Breast epithelium (tissue), 4 donors: ENCODE measurements at places on chromosomes 11 and 22. TPM values are rescaled to one million over a fixed set of nuclear protein-coding genes. Genes with fewer than 3 reads are reported as not detected.

DNA sequence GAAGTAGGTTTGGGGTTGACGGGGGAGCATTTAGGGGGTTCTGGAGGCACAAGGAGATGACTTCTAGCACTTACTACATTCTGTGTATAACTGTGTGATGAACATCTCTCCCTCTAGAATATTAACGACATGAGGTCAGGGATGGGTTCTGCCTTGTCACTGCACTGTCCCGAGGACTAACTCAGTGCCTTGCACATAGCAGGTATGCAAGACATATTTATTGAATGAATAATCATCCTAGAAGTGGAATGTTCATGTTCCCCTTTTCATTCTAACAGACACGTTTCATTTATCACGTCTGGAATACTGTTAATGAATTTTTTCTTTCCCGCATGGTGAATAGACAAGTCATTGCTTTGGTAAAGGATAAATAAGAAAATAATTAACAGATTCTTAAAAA lies 12.6 kb downstream of the SYT13 start:
- H3K4me3 ChIP-seq = no peak overlapping the region
- no peaks in the 10 kb centered on the region for H3K36me3 ChIP-seq
- H3K4me1 ChIP-seq = no peaks in the 10 kb centered on the region
- DNase-seq = no peak
- no peaks in the 10 kb centered on the region for H3K27me3 ChIP-seq

The OR51E2 gene
- total RNA-seq = not detected

The MS4A3 gene
- total RNA-seq = not detected

- H3K27me3 ChIP-seq = no peaks in the 10 kb centered on the region
- H3K36me3 ChIP-seq = no peaks in the 10 kb centered on the region
- peak overlapping the region; percentile 98 for H3K4me3 ChIP-seq
- peak overlapping the region; percentile 99 for H3K27ac ChIP-seq
These were observed 1.2 kb upstream of the AHNAK start for GRCh38 chr11:62547691-62548281.

DNA sequence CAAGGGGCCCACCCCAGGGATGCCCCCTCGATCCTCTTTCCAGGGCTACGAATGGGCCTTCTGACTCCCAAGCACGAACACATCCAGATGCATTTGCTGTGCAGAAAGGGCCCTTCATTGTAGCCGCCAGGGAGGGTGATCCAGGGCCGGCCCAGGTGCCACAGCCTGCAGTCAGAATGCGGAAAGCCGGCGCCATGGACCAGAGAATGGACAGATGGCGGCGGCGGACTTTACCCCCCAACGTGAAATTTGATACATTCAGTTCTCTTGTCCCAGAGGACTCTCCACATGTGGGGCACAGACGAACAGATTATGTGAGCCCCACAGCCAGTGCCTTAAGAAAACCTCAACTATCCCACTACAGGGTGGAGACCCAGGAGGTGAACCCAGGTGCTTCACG lies 87.2 kb downstream of the KIAA1671 start:
- H3K27ac ChIP-seq = no peak overlapping the region
- no peak overlapping the region for H3K4me3 ChIP-seq
- H3K27me3 ChIP-seq = no peaks in the 10 kb centered on the region
- no peaks in the 10 kb centered on the region for H3K4me1 ChIP-seq

The OR6T1 gene
- total RNA-seq = not detected

- no peaks in the 10 kb centered on the region for H3K4me1 ChIP-seq
- H3K27ac ChIP-seq = no peak within 1 kb of the TSS
- no peak for DNase-seq
- H3K36me3 ChIP-seq = no peaks in the 10 kb centered on the region
- H3K4me3 ChIP-seq = no peak within 1 kb of the TSS
These were observed at the start of gene KCNJ1 for GRCh38 chr11:128867277-128867676. KCNJ1 (minus strand) TSS chr11:128867296; CDS start chr11:128840243, 27,053 bp downstream.

DNA sequence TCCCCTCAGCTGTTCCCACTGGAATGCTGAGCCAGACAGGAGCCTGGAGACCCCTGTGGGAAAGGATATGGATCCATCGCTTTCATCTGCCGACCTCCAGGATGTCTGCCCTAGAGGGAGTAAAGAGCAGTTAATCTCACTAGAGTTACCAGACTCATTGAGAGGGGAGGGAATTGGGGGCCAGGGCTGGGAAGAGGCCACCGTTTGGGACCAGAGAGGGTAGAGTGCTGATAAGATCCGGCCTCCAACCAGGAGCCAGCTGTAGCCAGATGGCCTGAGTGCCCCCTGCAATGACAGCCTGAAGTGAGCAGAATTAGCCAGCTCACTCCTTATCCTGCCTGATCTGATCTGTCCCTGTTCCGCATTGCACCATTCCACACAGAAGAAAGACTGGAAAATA lies 3.7 kb upstream of the APLNR start:
- no peaks in the 10 kb centered on the region for H3K36me3 ChIP-seq
- no peak overlapping the region for H3K4me3 ChIP-seq
- no peaks in the 10 kb centered on the region for H3K4me1 ChIP-seq
- H3K27ac ChIP-seq = no peak overlapping the region
- H3K27me3 ChIP-seq = no peaks in the 10 kb centered on the region

DNA sequence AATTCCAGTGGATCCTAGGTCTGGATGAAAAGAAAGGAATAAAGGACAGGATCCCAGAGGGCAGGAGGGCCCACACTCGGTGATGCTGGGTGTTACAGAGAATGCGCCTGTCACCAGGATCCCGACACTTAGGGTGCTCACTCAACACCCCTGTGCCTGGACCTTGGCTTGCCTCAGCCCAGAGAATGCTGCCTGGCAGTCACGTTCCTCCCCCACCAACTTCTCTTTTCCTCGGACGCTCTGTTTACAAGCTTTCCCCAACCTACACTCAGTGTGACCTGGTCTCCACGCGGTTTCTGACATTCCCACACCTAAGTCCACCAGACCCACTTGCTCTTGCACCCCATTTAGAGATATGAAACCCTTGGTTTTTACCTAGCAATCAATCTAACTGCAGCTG lies 38.0 kb upstream of the ETS1 start:
- H3K4me1 ChIP-seq = no peaks in the 10 kb centered on the region
- no peak overlapping the region for H3K27ac ChIP-seq
- H3K27me3 ChIP-seq = no peaks in the 10 kb centered on the region
- H3K4me3 ChIP-seq = no peak overlapping the region
- DNase-seq = no peak

DNA sequence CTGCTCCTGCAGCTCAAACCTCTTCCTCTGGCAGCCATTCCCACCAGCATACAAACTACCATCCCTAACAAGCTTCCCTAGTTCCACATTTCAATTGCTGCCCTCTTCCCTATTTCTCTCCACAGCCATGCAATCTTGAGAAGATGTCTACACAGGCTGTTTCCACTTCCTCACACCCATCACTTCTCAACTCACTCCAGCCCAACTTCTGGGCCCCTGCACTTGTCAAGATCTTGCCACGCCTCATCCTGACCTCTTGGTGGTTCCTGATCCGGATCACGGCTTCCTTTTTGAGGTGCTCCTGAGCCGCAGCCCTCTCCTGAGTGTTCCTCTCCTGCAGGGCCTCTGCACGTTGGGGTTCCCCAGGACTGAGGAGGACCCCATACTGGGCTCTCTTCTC lies 22.6 kb downstream of the RPL27A start:
- H3K4me1 ChIP-seq = no peaks in the 10 kb centered on the region
- H3K27ac ChIP-seq = peak overlapping the region; percentile 97
- no peaks in the 10 kb centered on the region for H3K36me3 ChIP-seq
- no peak for DNase-seq
- no peaks in the 10 kb centered on the region for H3K27me3 ChIP-seq
- no peak overlapping the region for H3K4me3 ChIP-seq

The TBCEL gene
- total RNA-seq = 16.0 TPM

DNA sequence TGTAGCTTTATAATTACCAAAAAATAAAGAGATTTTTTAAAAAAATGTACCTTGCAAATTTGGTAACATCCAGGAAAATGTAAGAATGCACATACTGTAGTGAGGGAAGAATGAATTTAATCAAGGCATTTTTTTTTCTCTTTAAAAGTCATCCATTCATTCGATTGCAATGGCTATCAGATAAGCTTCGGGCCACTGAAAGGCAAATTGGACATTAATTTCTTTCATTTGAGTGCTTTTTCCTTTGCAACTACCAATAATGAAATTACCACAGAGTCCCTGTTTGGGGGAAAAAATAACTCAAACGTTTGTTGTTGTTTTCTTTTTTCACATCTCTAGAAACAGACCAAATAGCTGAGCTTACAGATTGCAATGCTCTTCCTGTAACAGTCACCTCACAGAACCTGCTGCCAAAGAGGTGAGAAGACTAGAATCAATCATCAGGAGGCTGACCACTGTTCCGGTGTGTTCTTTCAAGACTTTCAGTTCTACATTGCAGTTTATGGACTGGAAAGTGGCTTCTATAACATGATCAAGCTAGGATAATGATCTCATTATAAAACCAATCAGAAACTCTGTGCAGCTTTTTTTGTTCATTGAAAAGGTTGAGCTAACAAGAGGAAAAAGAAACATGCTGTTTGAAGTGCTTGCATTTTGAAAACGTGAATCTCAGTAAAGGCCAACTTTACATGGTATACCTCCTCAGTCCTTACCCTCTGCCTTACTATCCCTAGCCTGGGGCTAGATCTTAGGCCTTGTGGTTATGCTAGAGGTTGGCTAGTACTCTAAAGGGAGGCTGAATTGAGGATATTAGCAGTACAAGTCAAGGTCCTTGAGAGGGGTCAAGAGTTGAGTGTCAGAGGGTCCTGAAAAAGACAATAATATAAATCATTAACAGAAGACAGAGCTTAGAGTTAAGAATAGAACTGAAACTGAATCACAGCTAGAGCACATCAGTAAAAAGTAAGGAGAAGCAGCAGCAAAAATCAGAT lies 1276.1 kb downstream of the LRRC4C start:
- no peaks in the 10 kb centered on the region for H3K27me3 ChIP-seq
- no peak overlapping the region for H3K4me3 ChIP-seq
- H3K4me1 ChIP-seq = no peaks in the 10 kb centered on the region
- DNase-seq = no peak
- no peak overlapping the region for H3K27ac ChIP-seq
- H3K36me3 ChIP-seq = no peaks in the 10 kb centered on the region

- H3K27me3 ChIP-seq = no peaks in the 10 kb centered on the region
- DNase-seq = peak; percentile 63
- no peaks in the 10 kb centered on the region for H3K4me1 ChIP-seq
These were observed at the start of gene ZC3H7B for GRCh38 chr22:41301085-41302020. ZC3H7B (plus strand) TSS chr22:41301525; CDS start chr22:41320661, 19,136 bp downstream.

The KRTAP5-10 gene
- not detected for total RNA-seq

DNA sequence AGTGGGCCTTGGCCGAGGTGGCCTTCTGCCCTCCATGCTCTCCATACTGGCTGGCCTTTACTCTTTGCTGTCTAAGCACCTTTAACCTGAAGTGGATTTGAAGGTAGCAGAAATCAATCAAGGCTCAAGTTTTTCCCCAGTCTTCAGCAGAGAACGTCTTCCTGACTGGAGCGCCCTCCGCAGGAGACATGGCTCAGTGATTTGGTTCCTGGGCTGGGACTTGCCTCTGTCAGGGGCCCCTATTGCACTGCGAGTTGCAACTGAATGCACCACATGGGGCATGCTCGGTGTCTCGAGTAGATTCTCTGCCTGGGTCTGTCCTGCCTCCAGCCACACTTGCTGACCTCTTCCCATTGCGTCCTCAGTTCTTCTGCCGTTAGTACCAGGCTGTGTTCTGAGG lies 79.6 kb downstream of the BMAL1 start:
- no peak overlapping the region for H3K27ac ChIP-seq
- peaks cover 10% of the 10 kb centered on the region for H3K36me3 ChIP-seq
- no peaks in the 10 kb centered on the region for H3K27me3 ChIP-seq
- H3K4me3 ChIP-seq = no peak overlapping the region
- no peaks in the 10 kb centered on the region for H3K4me1 ChIP-seq

The NXPE2 gene
- total RNA-seq = 0.80 TPM

GRCh38 chr11:2518111-2518982 lies 73.5 kb downstream of the KCNQ1 start:
- DNase-seq = peak; percentile 14
- no peaks in the 10 kb centered on the region for H3K4me1 ChIP-seq
- no peaks in the 10 kb centered on the region for H3K36me3 ChIP-seq
- no peak overlapping the region for H3K27ac ChIP-seq
- no peak overlapping the region for H3K4me3 ChIP-seq
- H3K27me3 ChIP-seq = no peaks in the 10 kb centered on the region

The CCDC116 gene
- total RNA-seq = not detected

GRCh38 chr11:23988381-23989006 lies 508.4 kb upstream of the LUZP2 start:
- no peak overlapping the region for H3K4me3 ChIP-seq
- DNase-seq = no peak
- no peaks in the 10 kb centered on the region for H3K27me3 ChIP-seq
- H3K4me1 ChIP-seq = no peaks in the 10 kb centered on the region
- H3K27ac ChIP-seq = no peak overlapping the region

The HBG2 gene
- total RNA-seq = not detected

The MICAL2 gene
- total RNA-seq = 30.9 TPM

The ART5 gene
- 1.3 TPM for total RNA-seq

GRCh38 chr11:17948296-17948695 lies 64.6 kb downstream of the SERGEF start:
- no peaks in the 10 kb centered on the region for H3K36me3 ChIP-seq
- no peaks in the 10 kb centered on the region for H3K27me3 ChIP-seq
- no peak overlapping the region for H3K27ac ChIP-seq
- no peak for DNase-seq
- no peaks in the 10 kb centered on the region for H3K4me1 ChIP-seq

GRCh38 chr11:4455419-4455818 lies 6.3 kb downstream of the OR52K2 start:
- H3K27ac ChIP-seq = no peak overlapping the region
- no peak overlapping the region for H3K4me3 ChIP-seq
- no peaks in the 10 kb centered on the region for H3K36me3 ChIP-seq
- H3K27me3 ChIP-seq = no peaks in the 10 kb centered on the region
- H3K4me1 ChIP-seq = no peaks in the 10 kb centered on the region

DNA sequence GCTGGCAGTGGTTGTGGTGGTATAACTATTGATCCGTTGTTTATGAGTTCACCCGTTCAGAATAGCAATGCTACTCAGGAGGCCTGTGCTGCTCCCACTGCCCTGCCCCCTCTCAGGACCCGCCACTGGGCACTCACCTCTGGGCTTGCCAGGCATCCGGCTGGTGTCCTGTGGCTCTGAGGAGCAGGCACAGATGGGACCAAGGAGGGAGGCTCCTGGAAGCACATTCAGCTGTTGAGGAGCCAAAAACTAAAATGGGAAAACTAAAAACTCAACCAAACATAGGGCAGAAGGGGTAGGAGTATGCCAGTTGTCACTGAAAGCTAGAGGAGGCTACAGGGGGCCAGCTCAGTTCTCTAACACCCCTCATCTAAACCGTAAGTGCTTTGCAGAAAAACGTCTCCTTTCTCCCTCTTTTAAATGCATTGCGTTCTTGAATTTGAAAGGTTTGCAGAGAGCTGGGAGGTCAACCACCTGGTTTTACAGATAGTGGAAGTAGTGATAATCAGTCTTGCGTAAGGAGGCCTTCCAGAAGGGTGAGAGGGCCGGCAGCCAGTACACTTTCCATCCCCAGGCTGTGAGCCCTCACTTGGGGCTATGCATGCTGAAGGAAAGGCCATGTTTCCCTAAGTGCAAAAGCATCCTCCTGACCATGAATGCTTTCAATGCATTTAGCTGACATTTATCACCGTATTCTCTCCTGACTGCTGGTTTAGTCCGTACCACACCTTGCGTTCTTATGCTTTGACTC lies 547.4 kb downstream of the NTM start:
- no peaks in the 10 kb centered on the region for H3K36me3 ChIP-seq
- H3K27me3 ChIP-seq = no peaks in the 10 kb centered on the region
- H3K27ac ChIP-seq = no peak overlapping the region
- no peak overlapping the region for H3K4me3 ChIP-seq
- no peak for DNase-seq
